ENCODE measurements at places on chromosomes 6 and 20.

GRCh38 chr20:15986690-15987089 lies 586.6 kb downstream of the KIF16B start:
- DNase-seq: no peak

DNA sequence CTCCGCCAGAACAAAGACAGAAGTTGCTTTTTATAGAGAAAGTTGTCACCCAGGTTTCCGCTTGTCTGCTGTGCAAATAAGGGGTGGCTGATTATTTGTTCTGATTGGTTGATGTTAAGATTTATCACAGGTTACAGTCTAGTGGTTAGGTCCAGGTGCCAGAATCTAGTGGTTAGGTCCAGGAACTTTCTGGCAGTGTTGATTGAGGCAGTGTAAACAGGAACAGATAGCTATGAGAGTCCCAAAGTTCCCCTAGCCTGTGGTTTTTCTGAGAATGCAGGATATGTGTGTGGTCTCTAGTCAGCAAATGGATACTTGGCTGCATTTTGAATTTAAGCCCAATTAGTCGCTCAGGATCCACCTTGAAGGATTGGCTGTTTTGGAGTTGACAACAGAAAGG lies 148.0 kb downstream of the TMEM200A start:
- DNase-seq: no peak

DNA sequence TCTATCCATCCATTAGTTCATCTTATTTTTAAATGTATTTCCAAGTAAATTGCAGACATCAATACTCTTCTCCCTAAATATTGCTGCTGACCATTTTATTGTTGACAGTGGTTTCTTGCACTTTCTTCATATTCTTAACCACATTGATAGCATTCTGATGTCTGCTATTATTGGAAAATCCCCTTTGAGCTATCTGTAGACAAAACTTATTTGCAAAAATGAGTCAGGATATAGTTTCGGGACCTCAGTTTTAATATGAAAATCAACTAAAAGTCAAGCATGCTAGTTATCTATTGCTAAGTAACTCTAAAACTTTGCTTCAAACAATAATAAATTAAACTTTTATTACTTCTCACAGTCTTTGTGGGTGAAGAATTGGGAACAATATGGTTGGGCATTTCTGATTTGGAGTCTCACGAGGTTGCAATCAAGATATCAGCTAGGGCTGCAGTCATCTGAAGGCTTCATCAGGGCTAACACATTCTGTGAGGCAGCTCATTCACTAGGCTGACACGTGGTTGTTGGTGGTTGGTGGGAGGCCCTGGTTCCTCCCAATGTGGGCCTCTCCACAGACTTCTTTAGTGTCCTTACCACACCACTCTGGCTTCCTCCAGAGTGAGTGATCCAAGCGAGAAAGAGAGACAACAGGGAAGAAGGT lies 32.7 kb downstream of the CD109 start:
- no peak for DNase-seq

- no peak for DNase-seq
Observed at GRCh38 chr6:14401246-14401645, 283.7 kb downstream of the CD83 start.

DNA sequence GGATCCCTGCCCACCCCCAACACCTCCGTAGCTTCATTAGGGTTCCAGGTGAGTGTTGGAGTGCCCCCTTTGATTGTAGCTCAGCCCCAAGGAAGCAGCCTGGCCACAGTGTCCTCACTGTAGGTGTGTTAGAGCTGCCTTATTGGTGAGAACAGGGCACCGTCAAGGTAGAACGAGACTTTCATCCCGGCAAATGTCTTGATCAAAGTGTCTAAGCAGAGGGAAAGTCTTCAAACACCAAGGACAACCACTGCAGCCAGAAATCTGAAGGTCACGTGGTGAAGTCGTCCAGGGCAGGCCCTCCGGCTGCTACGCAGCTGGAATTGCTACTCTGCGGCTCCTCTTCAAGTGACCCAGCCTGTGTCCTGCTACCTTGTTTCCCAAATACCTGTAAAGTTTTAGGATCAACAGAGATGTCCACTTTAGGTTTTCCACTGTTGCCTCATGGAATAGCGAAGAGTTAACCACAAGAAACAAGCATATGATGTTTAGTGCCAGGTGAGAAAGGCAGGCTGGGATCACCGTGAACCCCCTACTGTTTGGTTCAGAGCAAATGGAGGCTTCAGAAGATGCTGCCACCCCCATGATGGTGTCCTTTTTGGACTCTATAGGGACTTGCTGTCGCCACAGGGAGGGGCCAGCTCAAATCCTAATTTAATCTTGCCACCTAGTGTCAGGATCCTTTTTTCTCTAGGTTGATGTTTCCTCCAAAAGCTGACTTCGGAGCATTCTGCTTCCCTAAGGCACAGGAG lies 1.7 kb upstream of the DLL1 start:
- DNase-seq: no peak

DNA sequence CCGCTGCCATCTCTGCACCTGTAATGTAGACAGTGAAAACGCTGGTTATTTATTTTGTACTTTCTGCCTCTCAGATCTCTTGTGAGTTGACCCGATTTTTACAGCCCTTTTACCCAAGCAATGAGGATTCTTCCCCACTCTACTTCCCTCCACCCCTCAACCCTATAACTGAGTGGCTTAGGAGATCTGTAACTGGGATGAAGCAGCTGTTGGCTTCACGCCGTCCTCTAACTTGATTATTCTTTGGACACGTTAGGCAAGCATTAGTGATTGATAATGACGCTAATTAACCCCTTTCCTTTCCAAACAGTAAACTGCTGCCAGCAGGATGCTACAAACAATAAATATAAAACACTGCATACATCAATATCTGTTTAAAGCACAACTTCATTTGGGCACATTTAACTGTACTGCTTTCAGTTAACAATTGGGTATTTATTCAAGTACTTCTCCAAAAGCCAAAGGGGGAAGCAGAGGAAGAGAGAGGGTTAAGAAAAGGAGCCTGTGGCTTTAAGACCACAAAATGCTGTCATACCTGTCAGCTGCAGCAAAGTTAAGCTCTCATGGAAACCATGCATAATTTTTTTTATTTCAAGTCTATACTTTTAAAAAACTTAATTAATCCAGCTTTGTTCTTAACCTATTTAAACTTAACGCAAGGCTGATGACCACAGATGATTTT lies 21.2 kb downstream of the TFAP2A start:
- DNase-seq: no peak

DNA sequence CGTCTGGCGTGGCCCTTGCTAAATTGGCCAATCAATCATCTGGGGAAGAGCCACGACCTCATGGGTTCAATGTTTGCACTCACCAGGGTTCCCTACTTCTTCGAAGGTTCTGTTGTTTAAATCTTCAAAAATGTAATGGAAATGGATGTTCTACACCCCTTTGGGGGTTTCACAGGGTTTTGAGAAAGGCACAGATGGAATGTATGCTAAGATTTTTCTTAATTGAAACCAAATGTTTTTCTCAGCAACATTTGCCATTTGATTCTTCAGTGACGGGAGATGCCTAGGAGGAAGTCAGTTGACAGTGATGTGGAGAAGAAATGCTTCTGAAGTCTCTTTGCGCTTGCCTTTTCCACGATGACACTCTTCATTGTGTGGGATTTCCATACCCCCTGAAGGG lies 312.3 kb downstream of the ESR1 start:
- no peak for DNase-seq

- DNase-seq: peak; percentile 24
Observed at GRCh38 chr6:170265655-170266054, 25.2 kb downstream of the DLL1 start.

GRCh38 chr20:59246691-59247400 lies 53.6 kb upstream of the EDN3 start:
- no peak for DNase-seq

DNA sequence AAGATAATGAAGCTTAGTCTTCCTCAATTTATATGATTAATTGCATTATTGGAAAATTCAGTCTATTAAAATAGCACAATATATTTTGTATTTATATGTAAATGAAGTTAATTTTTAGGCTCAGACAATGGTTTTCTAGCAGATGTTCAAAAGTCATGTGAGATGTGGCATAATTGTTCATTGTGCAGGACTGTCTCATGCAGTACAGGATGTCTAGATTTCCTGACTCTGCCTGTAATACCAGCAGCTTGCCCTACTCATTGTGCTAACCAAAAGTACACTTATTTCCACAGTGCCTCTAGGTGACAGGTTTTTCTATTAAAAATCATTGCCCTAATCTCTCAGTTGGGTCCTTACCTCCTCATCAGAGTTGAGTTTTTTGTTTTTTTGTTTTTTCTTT lies 12.4 kb downstream of the RALGAPB start:
- DNase-seq: no peak

- DNase-seq: no peak
Observed at GRCh38 chr6:144471986-144472385, 186.9 kb downstream of the UTRN start.

DNA sequence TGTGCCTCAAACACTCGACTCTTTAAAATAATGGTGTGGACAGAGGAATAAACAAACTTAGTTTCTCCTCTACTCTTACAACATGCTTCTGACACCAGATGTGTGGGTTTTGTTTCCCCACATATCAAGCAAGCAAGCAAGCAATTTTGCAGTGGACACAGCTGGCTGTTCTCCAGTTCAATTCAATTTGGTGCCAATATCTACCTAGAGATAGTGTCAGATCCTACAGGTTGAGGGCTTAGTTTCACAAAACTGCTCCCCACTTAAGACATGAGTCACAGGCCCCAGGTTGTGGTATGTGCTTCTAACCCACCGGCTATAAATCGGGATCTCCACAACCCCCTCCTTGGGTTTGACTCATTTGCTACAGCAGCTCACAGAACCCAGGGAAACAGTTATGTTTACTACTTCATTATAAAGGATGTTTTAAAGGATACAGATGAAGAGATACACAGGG lies 131.4 kb upstream of the TRAF3IP2 start:
- DNase-seq: peak; percentile 41

GRCh38 chr20:54123587-54124180 lies 50.1 kb downstream of the CYP24A1 start:
- peak; percentile 100 for DNase-seq

DNA sequence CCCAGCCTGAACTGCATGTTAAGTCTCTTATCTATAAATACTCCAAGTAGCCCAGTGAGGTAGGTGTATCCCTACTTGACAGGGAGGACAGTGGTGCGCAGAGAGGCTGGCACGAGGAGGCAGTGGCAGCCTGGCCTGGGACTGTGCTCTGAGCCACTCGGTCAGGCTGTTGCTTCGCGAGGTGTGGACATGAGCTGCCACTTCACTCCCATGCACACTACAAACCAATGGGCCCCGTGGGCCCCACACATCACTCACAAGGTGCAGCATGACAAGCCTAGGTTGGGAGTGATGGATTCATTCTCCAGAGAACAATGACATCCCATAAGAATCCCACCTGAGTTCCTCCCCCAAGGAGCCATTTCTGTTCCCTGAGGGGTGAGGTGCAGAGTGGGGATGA lies 54.9 kb downstream of the TMEM242 start:
- no peak for DNase-seq

GRCh38 chr6:41344876-41345275 lies 9.5 kb downstream of the NCR2 start:
- DNase-seq: no peak

DNA sequence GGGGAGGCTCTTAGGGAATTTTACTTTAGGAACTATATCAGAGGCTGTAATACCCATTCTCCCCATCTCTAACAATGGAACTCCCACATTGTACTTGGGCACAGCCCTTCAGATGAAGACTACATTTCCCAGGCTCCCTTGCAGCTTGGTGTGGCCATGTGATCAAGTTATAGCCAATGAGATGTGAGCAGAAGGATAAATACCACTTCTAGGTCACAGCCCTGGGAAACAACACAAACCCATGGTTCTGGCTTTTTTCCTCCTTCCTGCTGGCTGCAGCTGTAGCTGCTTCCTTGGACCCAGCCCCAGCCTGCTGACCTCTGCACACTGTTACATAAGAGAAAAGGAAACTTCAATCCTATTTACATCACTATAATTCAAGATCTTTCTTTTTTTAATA lies 445.9 kb upstream of the JARID2 start:
- DNase-seq: peak; percentile 50

DNA sequence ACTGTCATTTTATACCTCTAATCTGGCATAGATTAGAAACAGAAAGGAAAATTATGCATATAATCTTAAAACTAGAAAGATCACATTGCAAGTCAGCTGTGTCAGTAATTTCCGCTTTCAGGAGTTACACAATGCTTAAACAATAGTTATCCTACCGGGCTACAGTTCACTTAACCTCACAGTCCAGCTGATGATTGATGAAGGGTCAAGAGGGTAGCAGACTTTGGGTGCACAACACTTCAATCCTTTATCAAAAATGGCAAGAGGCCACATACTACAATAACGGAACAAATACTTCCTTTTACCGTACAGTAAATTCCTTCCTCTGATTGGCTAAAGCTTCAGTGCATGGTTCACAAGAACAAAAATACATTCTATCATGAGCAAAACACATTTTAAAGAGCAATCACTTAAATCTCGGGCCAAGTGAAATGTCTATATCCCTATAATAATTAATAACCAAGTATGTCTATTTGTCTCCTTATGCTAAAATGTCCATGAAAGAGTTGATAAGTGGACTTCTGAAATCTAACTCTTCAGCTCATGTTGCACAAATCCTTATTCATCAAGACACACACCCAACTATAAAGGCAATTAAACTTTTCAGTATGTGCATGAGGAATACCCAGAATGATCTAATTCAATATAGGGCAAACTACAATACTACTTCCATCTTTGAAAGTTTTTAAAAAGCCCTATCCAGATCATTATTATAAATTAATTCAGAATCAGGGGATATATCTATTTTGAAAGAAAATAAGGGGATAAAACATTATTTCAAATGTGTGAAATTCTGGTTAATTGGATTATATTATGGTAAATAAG lies 76.8 kb downstream of the HIVEP2 start:
- DNase-seq: peak; percentile 99

DNA sequence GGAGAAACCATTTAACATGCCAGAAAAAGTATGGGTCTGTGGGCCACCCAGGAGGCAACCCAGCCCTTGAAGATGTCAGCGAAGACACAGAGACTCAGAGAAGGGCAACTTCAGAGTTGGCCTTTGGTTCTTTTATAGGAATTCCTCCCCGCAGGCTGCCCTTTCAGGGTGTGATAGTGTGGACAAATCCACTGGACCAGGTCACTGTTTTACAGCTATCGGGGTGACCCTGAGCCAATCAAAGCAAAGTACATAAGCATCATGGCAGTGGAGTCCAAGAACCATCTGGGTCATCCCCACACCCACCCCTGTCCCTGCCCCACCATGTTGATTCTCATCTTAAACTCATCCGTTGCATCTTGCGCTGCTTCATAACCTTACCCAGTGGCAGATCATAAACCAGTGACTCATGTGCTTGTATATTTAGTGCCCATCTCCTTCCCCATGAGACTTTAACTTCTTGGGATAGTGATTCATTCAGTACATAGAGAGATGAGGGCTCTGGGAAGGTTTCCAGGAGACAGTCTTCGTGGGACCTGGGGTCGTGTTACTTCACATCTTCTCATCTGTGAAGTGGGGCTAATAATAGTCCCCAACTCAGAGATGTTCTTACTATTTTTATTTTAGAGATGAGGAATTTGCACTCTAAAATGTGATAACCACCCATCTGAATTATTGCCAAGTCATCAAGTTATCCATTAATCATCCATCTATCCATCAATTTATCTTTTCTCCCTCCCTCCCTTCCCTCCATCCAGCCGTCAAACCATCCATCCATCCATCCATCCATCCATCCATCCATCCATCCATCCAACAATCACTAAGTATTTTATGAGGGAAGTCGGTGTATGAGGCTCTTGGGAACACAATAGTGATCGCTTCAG lies 51.0 kb downstream of the EDN3 start:
- no peak for DNase-seq
